ENCODE measurements at places on chromosomes 3 and 15.

DNA sequence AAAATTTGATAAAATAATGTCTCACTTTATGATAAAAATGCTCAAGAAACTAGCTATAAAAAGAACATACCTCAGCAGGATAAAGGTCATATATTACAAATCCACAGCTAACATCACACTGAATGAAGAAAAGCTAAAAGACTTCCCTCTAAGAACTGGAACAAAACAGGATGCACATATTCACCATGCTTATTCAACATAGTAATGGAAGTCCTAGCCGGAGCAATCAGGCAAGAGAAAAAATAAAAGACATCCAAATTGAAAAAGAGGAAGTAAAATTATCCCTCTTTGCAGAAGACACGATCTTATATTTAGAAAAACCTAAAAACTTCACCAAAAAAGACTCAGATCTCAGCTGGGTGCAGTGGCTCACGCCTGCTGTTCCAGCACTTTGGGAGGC lies 34.0 kb downstream of the SENP7 start:
- DNase-seq = no peak

GRCh38 chr3:156535162-156535627 lies 19.7 kb downstream of the SSR3 start:
- DNase-seq = peak; percentile 56

GRCh38 chr3:86230762-86231161 lies 760.2 kb downstream of the VGLL3 start:
- no peak for DNase-seq

DNA sequence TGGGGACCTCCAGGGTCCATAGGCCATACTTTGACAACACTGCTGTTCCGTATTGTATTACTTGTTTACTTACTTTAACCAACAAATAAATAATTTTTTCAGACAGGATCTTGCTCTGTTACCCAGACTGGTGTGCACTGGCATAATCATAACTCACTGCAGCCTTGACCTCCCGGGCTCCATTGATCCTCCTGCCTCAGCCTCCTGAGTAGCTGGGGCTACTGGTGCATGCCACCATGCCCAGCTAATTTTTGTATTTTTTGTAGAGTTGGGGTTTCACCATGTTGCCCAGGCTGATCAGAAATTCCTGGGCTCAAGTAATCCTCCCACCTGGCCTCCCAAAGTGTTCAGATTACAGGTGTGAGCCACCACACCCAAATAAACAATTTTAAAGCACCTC lies 64.9 kb upstream of the C15orf39 start:
- DNase-seq = no peak

DNA sequence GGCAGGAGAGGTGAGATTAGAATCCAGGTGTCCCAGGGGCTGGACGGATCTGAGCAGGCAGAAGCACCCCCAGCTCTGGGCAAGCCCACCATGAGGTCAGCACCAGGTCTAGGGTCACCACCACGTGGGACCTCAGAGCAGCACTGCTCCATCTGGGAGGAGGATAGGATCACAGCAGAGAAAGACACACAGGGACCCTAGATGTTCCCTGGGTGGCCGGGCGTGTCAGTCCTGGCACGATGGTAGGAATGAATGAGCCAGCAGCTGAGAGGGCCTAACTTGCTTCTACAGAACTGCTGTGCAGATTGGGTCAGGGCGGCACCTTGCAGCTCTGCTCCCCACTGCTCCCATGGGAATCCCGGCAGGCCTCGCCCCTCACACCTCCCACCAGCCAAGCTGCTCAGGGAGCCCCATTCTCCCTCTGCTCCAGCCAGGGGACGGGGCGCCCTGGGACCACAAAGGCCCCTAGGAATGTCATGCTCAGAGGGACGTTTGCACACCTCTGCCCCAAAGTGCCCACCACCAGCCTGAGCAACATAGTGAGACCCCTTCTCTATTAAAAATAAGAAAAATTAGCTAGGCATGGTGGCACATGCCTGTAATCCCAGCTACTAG lies 66.3 kb downstream of the ZNF445 start:
- DNase-seq = no peak

DNA sequence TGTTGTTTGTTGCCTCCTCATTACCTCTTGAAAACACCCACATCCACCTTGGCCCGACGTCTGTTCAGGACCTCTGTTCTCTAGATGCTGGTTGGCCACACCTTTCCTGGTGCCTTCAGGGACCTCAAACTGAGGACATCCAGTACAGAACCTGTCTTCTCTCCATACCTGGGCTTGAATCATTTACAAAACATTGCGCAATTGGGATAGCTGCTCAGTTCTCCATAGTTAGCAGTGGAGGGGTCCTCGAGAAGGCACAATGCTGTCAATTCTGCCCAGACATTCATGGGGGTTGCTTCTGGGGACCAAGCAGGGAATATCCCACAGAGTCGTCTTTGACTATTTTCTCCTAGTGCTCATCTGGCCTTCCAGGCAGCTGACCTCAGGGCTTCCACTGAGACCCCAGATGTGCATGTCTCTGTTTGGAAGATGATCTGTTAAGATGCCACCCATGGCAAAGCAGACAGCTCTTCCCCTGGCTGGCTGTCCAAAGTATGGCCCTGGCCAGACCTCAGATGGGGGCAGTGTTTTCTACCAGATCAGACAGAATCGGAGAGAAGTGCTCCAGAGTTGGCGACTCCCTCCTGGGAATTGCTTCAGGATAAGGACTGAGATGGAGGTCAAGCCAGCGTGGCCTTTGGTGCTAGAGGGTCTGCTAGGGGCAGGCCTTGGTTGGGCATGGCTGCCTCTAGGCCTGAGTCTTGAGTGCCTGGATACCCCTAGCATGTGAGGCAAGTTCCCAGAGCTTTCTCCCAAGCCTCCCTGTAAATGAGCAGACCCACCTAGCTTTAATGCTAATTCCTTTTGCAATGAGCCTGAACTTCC lies 46.1 kb downstream of the CHCHD6 start:
- no peak for DNase-seq

DNA sequence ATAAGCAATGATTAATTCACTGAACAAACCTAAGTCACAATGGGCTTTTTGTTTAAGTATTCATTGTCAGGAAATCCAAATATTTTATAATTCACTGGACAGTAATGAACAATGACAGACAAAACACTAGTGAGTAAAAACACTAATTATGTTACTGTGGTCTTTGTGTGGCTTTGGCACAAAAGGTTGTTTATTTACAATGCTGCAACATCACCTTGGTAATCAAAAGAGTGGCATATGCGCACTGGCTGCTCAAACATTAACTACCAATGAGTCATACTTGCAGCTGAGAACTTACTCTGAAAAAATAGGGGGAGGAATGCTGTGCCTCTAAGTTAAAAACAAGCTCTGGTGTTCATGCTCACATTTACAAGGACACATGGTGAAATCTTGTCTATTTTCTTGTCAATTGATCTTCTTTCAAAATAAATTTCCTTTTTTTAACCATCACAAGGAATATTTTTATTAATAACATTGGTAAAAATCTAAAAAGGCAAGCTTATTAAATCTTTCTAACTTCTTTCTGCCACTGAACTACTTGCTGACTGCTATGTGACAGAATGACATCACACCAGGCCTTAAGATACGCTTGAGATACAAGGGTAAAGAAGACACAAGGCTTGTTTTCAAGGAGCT lies 85.2 kb upstream of the PPIB start:
- no peak for DNase-seq

GRCh38 chr3:184884359-184885017 lies 72.5 kb downstream of the VPS8 start:
- DNase-seq = no peak

- no peak for DNase-seq
These were observed 4.8 kb downstream of the TMIE start for GRCh38 chr3:46705751-46706552.

GRCh38 chr3:192597506-192597905 lies 129.8 kb downstream of the FGF12 start:
- no peak for DNase-seq

DNA sequence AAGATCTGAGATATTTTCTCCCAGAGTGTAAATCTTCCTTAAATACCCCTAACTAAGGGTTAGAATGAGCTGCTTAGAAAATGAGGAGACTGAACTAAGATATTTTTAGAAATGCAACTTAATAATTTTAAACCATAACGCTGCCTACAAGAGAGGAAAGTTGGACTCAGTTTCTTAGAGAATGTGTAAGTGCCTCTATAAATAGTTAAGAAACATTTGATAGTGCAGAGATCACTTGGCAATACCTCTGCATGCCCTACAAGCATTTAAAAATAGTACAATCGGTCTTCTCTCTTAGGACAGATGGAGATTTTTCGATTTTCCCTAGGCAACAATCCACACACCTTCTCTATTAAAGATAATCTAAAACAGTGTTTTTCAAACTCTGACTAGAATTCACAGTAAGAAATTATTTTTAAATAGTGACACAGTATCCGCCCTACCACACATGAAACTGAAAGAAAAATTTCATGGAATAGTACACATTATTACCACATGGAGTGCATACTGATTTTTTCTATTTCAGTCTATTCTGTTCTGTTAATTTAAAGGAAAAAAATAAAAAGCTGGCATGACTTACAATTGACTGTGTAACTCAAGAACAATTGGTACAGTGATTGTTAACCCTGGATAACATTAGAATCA lies 83.2 kb downstream of the GADL1 start:
- DNase-seq = no peak

- no peak for DNase-seq
These were observed 9.2 kb upstream of the MST1R start for GRCh38 chr3:49912881-49913281.

DNA sequence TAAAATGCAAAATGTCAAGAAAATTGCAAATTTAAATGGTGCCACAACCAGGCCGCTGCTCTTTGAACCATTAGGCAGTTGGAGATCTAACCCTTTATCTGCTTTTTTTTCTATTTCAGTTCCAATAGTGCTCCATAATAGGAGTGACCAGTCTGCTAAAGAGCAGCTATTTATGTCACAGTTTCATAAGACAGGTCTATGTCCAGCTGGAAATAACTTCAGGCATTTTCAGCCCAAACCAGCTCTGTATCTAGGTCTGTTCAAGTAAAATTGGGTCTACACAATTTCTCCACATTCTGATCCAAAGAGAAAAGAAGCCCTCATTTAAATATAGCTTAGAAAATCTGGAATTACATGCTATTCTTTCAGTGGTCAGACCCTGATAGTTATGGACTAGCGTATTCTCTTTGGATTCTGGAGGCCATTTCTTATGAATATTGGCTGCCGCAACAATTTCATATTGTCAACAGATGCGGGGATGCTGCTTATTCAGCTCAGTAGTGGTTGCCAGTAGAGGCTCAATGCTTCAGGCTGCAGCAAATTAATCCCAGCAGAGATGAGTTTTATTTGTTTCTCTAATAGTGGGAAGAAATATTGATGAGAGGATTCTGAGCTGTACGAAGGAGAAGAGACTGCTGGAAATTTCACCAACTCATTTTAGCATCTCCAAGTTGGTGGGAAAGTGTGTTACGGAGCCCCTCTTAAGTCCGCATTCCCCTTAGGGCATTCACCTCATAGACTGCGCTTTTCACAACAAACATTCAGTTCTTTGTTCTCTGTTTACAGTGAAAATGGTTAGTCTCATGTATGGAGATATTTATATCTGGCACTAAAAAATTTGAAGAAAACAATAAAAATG lies 887.0 kb downstream of the ROBO1 start:
- no peak for DNase-seq

DNA sequence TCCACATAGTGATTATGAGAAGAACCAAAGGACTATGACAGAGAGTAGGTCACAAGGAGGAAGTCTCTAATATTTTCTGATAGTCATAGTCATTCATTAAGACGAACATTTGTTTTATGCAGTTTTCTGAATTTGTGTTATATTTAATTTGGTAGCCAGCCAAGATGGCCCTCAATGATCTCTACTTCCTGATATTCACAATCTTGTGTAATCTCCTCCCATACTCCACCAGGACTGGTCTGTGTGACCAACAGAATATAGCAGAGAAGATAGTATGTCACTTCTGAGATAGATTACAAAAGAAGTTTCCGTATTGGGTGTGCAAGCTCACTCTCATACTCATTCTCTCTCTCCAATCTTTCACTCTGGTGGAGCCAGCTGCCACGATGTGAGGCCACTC lies 30.8 kb downstream of the HLTF start:
- DNase-seq = no peak

DNA sequence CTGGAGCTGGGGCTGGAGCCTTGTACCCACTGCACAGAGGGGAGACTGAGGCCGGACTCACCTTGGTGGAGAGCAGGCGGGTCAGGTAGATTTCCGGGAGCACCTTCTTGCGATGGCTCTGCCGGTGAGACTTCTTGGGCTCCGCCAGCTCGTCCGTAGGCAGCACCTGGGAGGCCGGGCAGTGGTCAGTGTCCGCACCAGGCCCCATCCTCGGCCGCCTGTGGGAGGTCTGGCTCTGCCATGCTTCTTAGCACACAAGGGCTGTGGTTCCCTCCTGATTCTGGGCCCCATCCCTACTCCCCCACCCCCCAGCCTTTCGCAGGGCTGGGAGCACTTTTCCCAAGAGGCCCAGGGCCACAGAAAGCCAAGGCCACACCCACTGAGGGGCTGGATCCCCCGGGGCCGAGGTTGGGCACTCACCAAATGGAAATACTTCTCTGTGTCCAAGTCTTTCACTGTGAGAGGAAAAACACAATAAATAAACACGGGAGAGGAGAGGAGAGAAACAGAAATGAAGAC lies 17.4 kb downstream of the H1-8 start:
- no peak for DNase-seq

GRCh38 chr3:56725175-56725574 lies 42.1 kb upstream of the TASOR start:
- DNase-seq = no peak

- DNase-seq = no peak
These were observed 247.7 kb downstream of the AGBL1 start for GRCh38 chr15:86327230-86327865.

DNA sequence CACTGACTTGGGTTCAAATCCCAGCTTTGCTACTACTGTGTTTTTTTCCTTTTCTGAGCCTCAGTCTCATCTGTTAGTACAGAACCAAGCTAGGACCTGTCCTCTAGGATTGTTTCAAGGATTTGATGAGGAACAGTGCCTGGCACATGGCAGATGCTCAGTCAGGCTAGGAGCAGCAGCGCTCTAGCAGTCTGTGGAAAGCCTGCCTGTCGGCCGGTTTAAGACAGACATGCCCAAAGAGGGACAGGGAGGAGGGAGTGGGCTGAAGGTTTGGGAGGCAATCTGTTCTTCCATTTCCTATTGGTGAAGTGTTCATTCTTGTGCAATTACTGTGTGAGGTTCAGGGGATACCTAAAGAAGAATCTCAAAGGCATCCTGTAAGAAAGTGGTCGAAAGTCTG lies 35.1 kb upstream of the RGMA start:
- no peak for DNase-seq

GRCh38 chr15:74621936-74622335 lies 6.3 kb downstream of the CLK3 start:
- DNase-seq = no peak

DNA sequence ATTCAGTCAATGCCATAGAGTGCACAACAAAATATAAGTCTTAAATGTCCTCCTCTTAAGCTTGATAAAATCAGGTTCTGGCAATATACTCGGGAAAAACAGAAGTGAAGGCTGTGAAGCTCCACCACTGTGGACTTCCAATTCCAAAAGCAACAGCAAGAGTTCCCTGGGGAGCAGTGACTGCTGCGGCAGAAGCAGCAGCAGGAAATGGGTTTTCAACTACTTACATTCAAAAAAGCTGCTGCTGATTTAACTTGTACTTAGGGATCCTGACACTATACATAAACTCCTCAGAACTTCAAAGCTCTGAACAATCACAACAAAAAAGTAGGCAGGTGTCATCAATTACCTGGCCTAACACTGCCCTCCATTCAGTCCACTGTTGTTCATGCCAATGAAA lies 4.7 kb downstream of the CEP152 start:
- no peak for DNase-seq
